CD8-positive, alpha-beta memory T cell (primary cell): ENCODE measurements at places on chromosomes 1 and 21. TPM values are rescaled to one million over a fixed set of nuclear protein-coding genes. Genes with fewer than 3 reads are reported as not detected.

C4BPB gene
- not detected for total RNA-seq

SAMSN1 gene
- 82.6 TPM for total RNA-seq

SPRR4 gene
- not detected for total RNA-seq

- no peak for DNase-seq
- H3K4me1 ChIP-seq: no peaks in the 10 kb centered on the region
- no peak overlapping the region for H3K27ac ChIP-seq
- H3K4me3 ChIP-seq: no peak overlapping the region
Measured at GRCh38 chr21:29277442-29277841, 21.3 kb upstream of the BACH1 start.

GRCh38 chr1:244792188-244792850 lies 43.1 kb upstream of the COX20 start:
- no peaks in the 10 kb centered on the region for H3K27me3 ChIP-seq
- no peak overlapping the region for H3K27ac ChIP-seq
- H3K4me3 ChIP-seq: no peak overlapping the region

DNA sequence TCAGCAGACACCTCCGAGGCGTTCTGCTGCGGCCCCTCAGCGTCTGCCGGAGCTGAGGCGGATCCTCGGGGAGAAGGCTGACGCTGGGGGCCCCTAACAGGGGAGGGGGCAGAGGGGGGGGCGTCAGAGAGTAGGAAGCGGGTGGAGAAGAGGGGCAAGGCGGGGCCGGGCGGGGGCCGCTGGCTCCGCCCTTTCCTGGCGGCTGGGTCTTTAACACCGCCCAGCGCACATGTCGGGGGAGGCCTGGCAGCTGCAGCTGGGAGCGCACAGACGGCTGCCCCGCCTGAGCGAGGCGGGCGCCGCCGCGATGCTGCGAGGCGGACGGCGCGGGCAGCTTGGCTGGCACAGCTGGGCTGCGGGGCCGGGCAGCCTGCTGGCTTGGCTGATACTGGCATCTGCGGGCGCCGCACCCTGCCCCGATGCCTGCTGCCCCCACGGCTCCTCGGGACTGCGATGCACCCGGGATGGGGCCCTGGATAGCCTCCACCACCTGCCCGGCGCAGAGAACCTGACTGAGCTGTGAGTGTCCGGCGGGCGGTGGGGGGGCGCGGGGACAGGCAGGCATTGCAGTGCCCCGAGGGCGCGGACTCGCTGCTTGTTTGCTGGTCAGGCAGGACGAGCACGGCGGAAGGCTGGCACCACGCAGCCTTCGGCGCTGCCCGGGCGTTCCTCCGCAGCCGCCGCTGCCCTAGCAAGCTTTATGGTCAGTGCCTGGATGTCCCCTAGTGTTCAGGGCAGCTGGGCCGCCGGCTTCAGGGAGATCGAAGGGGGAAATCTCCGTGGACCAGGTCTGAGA lies at the start of gene NTRK1:
TSS of gene NTRK1 (plus strand) at position 238 of the 796 bp plus-strand sequence. CDS start at position 308, 70 bp downstream.
- peak; percentile 48 for DNase-seq
- no peak within 1 kb of the TSS for H3K27ac ChIP-seq
- H3K4me1 ChIP-seq: peaks cover 21% of the 10 kb centered on the region
- H3K36me3 ChIP-seq: no peaks in the 10 kb centered on the region

GRCh38 chr1:53478502-53478818 lies 19.3 kb downstream of the DMRTB1 start:
- H3K4me3 ChIP-seq: no peak overlapping the region
- no peaks in the 10 kb centered on the region for H3K4me1 ChIP-seq
- H3K27ac ChIP-seq: no peak overlapping the region
- no peak for DNase-seq

DNA sequence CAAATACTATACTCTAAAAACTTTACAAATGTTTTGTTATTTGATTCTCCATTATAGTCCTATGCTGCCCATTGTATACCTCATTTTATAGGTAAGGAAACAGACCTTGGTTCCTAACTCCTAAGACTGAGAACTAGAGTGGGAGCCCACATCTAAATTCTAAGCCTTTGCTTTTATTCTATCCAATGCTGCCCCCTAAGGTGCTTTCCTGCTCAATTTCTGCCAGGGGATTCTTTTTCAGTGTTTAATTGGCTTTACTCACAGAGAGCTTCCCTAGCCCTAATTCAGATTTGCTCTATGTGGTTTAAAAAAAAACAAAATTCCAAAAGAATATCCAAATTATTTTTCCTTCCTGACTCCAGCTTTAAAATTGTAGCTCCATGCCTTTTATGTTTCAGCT lies 64.5 kb downstream of the KIF14 start:
- no peaks in the 10 kb centered on the region for H3K4me1 ChIP-seq
- no peak overlapping the region for H3K4me3 ChIP-seq
- no peak overlapping the region for H3K27ac ChIP-seq
- DNase-seq: no peak
- H3K27me3 ChIP-seq: no peaks in the 10 kb centered on the region

DNA sequence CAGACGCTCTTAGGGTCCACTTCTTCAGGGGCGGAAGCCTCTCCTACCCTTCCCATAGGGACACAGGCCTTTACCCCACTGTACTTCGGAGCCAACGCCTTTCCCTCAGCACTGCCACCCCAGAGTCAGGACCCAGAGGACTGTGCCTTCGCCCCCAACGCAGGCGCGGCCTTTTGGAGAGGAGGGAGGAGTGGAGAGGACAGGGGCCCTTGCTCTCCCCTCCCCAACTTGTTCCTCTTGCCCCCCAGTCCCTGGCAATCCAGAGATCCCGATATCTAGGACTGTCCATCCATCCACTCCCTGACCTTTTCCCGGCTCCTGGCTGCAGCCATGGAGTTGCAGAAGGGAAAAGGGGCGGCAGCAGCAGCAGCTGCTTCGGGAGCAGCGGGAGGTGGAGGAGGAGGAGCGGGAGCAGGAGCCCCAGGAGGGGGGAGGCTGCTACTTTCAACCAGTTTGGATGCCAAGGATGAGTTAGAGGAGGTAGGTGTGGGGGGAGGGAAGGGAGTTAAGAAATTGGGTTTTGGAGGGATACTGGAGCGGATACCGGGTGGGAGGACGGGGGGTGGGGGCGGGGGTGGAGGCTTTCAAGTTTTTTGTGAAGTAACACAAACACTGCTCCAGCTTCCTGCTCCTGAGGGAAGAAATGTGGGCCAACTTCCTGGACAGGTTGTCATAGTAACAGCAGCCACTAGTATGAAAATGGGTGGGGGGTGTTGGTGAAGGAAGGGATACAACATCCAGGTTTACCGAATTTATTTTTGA lies 636 bp downstream of the INTS3 start:
- no peaks in the 10 kb centered on the region for H3K27me3 ChIP-seq
- no peaks in the 10 kb centered on the region for H3K36me3 ChIP-seq
- no peak for DNase-seq
- peak overlapping the region; percentile 93 for H3K27ac ChIP-seq
- peaks cover 22% of the 10 kb centered on the region for H3K4me1 ChIP-seq

GRCh38 chr21:39346206-39346605 lies 2.7 kb downstream of the HMGN1 start:
- no peak overlapping the region for H3K4me3 ChIP-seq
- H3K27me3 ChIP-seq: no peaks in the 10 kb centered on the region
- H3K4me1 ChIP-seq: peaks cover 32% of the 10 kb centered on the region
- peaks cover 19% of the 10 kb centered on the region for H3K36me3 ChIP-seq

DNA sequence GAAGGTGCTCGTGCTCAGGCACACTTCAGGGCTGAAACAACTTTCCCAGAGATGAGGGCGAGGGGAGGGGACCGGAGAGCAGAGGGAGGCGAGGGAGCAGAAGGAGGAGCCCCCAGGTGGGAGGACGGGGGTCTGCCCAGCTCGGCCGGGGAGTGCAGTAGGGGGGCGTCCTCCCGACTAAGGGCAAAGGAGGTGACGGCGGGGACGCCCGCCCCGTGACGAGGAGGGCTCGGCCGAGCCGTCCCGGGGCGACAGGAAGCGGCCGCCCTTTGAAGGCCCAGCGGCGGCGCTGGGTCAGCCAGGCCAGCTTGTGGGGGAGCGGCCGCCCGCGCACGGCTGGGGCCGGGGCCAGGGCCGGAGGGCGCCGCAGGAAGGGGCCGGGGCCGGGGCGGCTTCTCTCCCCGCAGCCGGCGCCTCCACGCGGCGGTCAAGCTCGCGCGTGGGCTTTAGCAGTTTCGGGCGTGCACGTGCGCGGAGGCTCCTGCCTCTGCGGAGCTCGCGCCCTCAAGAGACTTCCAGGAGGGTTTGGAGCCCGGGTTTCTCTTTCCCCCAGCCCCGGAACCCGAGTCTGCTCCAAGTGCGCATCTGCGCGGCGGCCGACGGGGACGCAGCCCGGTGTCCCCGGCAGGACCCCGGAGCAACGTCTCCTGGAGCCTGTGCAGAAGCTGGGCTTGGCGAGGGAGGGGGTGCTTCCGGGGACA lies 100.8 kb upstream of the SLC45A1 start:
- peak; percentile 11 for DNase-seq
- no peaks in the 10 kb centered on the region for H3K36me3 ChIP-seq
- peaks cover 3% of the 10 kb centered on the region for H3K4me1 ChIP-seq

GRCh38 chr21:35395728-35396127 lies 346.6 kb upstream of the RUNX1 start:
- no peak overlapping the region for H3K4me3 ChIP-seq
- no peaks in the 10 kb centered on the region for H3K27me3 ChIP-seq
- no peaks in the 10 kb centered on the region for H3K36me3 ChIP-seq
- H3K4me1 ChIP-seq: no peaks in the 10 kb centered on the region
- DNase-seq: no peak

GRCh38 chr1:193685986-193686385 lies 499.6 kb upstream of the B3GALT2 start:
- no peaks in the 10 kb centered on the region for H3K27me3 ChIP-seq
- no peak for DNase-seq
- no peaks in the 10 kb centered on the region for H3K4me1 ChIP-seq
